ENCODE measurements at places on chromosomes 2 and 18.
A peak's percentile ranks its signal among the peaks of the same experiment; 100 is the strongest.

DNA sequence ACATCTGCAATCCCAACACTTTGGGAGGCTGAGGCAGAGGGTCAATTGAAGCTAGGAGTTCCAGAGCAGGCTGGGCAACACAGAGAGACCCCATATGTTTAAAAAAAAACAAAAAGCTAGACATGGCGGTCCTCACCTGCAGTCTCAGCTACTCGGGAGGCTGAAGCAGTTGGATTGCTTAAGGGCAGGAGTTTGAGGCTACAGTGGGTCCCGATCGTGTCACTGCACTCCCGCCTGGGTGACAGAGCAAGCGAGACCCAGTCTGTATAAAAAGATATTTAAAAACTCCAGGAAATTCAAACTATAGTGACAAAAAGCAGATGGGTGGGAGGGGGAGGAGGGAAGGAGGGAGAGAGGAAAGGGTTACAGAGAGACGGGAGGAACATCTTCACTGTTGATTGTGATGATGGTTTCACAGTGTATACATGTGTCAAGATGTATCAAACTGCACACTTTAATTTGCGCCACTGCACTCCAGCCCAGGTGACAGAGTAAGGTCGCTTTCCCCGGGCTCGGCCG lies 942 bp upstream of the ZNF236 start:
- no peak for DNase-seq

- no peak for DNase-seq
Observed at GRCh38 chr2:206361407-206362045, 81.8 kb upstream of the ADAM23 start.

DNA sequence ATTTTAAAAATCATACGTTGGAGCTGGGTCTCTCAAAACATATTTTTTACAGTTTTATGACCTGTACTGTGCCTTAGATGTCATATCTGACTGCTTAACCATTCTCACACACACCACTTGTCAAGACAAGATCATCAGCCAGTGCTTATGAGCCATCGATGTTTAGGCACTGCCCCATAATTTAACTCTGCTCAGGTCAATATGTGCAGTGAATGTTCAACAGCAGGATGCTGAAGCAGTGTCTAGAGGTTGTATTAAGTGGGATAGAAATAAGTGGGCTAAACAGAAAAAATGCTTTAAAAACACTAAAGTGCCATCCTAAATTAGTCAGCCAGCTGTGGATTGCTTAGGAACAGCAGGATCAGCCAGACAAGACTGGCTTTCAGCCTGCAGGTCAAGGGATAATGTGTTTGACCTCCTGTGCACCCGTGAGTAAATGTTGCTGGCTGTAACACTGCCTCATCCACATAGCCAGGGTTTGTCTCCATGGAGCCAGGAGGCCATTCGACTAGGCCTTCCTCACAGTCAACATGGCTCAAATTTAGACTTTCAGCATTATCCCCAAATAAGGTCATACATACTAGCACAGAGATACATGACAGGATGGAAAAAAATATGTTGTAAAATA lies 139.0 kb upstream of the NXPH2 start:
- DNase-seq: no peak

- DNase-seq: no peak
Observed at GRCh38 chr2:159960414-159960813, 102.0 kb downstream of the PLA2R1 start.

GRCh38 chr2:168396131-168396530 lies 59.9 kb upstream of the CERS6 start:
- DNase-seq: no peak

DNA sequence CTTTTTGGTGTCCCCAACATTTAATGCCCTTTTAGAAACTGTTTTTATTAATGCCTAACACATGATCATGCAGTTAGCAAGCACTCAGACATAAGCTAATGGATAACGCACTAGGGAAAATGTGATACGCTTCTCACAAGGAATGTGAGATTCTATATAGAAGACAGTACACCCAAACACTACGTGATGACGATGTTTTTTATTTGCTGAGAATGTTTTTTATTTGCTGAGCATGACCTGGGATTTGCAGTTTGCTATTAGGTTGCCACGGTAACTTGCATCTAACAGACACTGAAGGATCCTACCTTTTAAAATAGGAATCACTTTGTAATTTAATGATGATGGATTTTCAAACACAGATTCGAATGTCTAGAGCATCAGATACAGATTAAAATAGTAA lies 4.9 kb downstream of the SMC6 start:
- DNase-seq: no peak

GRCh38 chr2:33529771-33530481 lies 53.5 kb downstream of the RASGRP3 start:
- DNase-seq: no peak

GRCh38 chr2:10860081-10860813 lies 47.7 kb upstream of the PDIA6 start:
- no peak for DNase-seq

- DNase-seq: no peak
Observed at GRCh38 chr18:45745817-45746461, 22.0 kb downstream of the SLC14A1 start.

DNA sequence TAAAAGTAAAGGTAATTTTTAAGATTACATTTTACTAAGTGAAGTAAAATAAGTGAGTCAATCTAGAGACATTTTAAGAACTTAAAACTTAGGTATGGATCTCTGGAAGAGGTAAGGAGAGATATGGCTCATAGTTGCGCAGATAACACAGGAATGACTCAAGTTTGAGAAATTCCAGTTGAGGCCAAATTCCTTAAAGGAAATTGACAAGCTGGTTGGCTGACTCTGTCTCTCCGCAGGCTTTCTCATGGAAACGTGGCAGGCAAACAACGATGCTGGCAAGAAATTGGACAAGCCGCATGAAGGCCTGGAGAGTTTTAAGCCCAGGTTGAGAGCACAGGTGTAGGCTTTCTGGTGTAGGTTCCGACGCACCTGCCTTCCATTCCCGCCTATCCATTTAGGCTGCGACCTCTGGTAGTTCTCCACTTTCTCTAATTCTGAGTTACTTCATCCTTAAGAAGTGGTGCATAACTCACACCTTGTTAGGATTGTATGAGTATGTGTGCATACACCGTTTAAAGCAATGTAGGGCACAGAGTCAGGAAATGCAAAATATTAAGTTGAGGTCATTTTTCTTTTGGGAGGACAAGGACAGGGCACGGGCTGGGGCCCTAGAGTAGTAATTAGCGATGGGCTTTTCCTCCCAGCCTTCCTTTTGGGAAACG lies 589 bp upstream of the DAW1 start:
- no peak for DNase-seq

DNA sequence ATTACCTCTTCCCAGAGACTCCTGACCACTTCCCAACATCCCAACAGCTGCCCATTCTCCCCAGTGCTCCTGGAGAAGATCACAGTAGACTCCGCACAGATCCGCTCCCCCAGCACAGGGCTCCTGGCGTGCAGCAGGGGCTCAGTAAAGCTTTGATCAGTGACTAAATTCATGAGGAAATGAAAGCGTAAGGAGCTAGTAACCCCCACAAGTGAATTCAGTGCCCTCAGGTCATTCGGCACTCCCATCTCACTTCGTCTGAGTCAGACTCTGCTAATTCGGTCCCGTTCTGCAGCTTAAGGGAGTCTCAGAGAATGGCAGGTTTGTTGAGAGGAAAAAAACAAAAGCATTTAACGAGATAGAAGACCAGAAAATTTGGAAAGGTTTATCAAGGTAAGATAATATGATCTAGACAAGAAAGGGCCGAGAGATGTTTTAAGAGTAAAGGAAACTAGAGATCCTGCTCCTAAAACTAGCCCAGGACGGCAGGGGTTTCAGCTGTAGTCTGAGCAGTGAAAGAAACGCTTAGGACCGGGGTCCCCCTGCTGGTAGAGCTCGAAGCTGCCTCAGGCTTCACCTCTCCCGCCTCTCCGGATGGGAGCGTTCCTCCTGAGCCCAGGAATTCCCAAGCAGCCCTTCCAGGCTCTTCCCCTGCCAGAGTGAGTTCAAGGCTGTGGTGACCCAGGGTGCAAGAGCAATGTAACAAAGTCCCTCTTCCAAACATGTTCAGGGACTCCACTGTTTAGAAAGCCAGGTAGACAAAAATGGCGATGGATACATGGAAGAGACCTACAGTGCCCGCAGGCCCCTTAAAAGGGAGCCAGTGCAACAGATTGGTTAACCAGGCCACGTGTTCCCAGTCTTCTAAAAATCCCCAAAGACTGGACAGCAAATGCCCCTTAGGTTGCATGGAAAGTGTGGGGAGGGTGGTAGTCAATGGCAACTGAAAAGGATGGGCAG lies 127.3 kb downstream of the DNER start:
- peak; percentile 86 for DNase-seq

DNA sequence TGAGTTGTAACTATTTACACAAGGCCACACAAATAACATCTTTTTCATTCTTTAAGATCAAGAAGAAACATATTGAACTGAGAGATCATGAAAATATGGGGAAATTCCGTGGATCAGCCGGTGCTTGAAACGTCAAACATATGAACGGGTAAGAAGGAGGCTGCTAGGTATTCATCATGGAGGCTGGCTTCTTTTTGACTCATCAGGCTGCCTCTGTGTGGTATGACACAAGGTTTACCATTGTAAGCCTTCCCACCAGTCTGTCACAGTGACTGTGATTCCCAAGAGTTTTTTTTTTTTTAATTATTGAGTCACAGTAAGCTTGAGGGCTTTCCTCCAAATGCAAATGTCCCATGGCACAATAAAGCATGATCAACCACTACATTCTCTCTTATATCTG lies 506.9 kb downstream of the BCL11A start:
- no peak for DNase-seq

DNA sequence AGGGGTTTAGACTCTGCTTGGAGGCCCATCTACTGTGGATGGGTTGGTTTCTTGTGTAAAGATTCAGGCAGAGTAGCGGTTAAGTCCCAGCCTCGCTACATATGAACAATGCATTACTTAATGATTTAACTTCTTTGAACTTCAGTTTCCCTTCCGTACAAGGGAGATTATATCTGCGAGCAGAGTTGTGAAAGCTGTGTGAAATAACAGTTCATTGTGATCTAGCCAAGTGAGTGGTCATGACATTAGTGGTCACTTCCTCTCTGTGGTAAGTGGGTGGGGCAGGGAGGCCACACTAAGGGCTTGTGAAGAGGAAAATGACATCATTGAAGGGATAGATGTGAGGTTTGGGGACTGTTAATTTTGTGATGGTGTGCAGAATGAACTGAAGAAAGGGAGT lies 14.1 kb upstream of the MEX3C start:
- DNase-seq: no peak

GRCh38 chr2:59779571-59779970 lies 773.9 kb downstream of the BCL11A start:
- no peak for DNase-seq

- DNase-seq: no peak
Observed at GRCh38 chr2:112239862-112240261, 15.0 kb downstream of the ZC3H8 start.

- DNase-seq: no peak
Observed at GRCh38 chr2:201925056-201925455, 108.6 kb upstream of the FZD7 start.

DNA sequence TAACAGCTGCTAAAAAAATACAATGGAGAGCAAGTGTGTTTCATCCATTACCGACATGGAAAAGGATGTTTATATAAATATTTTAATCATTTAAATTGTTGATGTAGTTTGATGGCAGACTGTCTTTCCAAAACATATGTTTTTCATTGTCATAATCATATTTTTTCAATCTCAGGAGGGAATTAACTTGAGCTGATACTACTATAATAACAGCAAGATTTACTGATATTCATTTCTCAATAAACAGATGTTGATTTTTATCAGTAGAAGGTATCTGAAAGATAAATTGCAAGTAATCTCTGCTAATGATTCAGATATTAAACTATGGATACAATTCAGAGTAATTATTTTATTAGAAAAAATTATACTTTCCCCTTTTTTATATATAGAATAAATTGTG lies 274.9 kb upstream of the TMEFF2 start:
- no peak for DNase-seq

DNA sequence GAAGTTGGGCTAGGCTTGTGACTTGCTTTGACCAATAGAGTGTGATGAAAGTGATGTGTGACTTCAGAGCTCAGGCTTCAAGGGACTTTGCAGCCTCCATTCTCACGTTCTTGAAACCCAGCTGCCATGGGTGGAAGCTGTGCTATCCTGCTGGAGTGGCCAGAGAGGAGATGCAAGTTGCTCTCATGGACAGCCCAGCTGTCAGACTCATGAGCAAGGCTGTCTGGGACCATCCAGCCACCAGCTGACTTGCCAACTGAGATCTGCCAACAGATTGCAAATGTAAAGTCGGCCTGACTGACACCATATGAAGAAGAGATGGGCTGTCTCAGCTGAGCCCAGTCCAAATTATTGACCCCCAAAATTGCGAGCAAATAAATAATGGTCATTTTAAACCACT lies 226.4 kb upstream of the CXCR4 start:
- no peak for DNase-seq

GRCh38 chr2:52821631-52822030 lies 946.0 kb upstream of the CHAC2 start:
- DNase-seq: no peak

DNA sequence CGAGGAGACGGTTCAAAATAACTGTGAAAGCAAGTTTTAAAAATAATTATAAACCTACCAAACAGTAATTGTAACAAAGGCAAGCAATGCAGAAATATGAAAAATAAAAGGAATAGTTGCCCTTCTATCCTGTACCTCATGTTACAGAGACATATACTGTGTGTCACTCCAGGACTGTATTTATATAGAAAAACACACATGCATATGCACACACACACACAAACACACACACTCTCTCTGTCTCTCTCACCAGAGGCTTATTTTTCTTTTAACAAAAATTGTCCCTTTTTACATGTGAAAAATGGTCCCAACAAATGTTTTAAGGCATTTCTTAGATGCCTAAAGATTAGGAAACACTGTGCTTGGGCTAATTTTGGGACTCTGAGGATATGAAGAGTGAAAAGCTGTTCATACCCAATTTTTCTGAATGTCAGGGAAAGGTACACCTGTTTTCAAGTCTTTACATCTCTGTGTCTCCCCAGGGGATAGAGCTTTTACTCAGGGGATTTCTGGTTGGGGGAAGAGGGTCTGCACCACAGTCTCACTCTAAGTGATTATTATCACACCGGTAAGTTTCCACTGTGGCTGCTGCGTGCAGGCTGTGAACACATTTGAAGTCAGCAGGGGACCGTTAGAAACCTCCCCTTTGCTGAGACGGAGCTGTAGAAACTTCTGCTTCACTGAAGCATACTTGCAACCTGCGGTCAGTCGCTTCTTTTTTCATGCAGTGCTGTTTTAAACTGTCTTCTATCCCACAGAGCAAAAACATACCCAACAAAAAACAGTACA lies 51.4 kb upstream of the SPAG16 start:
- peak; percentile 52 for DNase-seq

DNA sequence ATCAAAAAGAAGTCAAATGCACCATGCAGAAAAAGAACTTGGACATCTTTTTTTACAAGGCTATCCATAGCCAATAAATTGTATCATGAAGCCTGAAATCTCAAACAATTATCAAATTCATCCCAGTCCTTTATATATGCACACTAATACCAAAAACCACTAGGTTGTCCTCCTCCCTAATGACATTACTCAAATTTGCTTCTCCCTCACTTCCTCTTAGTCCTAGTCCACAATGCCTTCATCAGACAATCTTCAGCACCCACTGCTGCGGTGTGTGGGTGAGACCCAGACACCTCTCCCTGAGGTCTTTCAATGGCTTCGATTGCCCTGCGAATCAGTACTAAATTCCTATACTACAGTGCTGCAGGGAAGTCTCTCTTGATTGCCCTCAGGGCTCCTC lies 58.1 kb downstream of the CLASP1 start:
- DNase-seq: no peak

Data from ecto neural progenitor cell (in vitro differentiated cells).